Activated T-helper 2 cell treated with anti-CD3 and anti-CD28 coated beads, Interferon-gamma antibody, Interleukin-2, Interleukin-4, amounts not matched to agents 10 μg/mL and 5 μg/mL and 100 μg/mL, durations not matched to agents 14 hours and 24 hours and 36 hours (primary cell): ENCODE measurements at places on chromosomes 11 and 22. TPM values are rescaled to one million over a fixed set of nuclear protein-coding genes. Genes with fewer than 3 reads are reported as not detected.

The KCNQ1 gene
- total RNA-seq, result 3.4 and 4.0 TPM in 2 replicates

DNA sequence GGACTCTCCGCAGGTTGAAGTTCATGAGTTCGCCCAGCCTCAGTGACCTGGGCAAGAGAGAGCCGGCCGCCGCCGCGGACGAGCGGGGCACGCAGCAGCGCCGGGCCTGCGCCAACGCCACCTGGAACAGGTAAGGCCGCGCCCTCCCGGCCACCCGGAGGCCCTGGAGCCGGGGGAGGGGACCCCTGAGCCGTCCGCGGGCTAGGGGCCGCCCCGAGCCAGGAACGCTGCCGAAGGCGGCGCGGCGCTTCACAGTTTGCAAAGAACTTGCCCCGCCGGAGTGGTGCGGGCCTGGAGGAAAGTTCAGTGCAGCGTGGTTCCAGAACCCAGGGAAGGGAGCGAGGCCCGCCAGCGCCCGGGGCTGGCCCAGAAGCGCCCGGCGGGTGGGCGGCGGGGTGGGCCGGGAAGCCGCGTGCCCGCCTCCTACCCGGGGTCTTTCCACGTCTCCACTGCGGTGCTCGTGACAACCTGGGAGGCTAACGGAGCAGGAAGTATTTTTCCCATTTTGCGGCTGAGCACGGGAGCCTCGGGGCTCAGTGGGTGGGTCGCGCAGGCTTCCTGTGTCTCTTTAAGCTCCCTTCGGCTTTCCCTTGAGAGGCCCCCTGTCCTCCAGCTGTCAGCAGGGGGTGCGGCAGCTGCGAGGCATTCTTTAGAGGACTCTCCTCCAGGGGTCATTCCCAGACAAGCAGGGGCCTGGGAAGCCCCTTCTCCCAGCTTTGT, 635 bp downstream of the PRR5 start:
- DNase-seq, result peak; percentile 19

The KRTAP5-7 gene
- total RNA-seq, result 0.21 TPM in 1 of 2 replicates, not detected in the other

The PAX6 gene
- not detected in 2 replicates for total RNA-seq

DNA sequence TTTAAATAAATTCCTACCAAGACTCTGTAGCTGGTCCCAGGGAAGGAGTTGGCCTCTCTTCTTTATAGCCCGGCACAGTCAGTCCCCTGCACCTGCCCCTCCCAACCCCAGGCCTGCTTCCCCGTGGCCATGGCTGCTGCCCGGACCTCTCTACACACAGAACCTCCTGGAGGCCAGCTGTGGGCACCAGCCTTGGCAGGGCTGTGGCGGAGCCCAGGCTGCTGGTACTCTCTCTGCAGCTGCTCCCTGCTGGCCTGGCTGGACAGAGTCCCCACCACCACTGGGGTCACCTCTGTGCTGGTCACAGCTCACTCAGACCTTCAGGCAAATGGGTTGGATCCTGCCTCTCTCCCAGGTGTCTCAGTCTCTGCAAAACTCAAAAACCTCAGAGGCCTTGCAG, 69.3 kb downstream of the LRP5 start:
- DNase-seq, result no peak

GRCh38 chr11:19725379-19726079, 12.9 kb downstream of the NAV2 start:
- DNase-seq, result no peak

GRCh38 chr11:112297248-112297866, 36.7 kb upstream of the PLET1 start:
- no peak for DNase-seq

The TEX12 gene
- total RNA-seq, result 0.57 TPM in 1 of 2 replicates, not detected in the other

- no peak for DNase-seq
These were observed 52.5 kb downstream of the GRAMD4 start for GRCh38 chr22:46672731-46673130.
